Stimulated activated CD4-positive, alpha-beta T cell treated with anti-CD3 and anti-CD28 coated beads, TNF-alpha, amount 100 ng/mL, for 1 hour (primary cell): ENCODE measurements at places on chromosomes 5 and 9.

DNA sequence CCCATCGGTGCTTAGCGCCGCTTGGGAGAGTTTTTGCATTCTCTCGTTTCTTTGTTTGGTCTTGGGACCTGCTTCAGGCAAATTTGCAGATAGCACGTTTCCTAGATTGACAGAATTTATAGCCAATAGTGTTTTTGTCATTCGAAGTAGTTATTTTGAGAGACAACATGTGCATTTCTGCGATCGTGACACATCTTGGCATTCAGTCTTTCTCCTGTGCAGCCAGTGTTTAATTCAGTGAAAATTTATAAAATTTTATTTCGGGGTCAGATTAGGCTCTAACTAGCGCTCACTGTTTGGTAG lies 830 bp downstream of the PRRC1 start:
- no peak for DNase-seq

GRCh38 chr9:136666372-136667213 lies 3.9 kb downstream of the EGFL7 start:
- no peak for DNase-seq

DNA sequence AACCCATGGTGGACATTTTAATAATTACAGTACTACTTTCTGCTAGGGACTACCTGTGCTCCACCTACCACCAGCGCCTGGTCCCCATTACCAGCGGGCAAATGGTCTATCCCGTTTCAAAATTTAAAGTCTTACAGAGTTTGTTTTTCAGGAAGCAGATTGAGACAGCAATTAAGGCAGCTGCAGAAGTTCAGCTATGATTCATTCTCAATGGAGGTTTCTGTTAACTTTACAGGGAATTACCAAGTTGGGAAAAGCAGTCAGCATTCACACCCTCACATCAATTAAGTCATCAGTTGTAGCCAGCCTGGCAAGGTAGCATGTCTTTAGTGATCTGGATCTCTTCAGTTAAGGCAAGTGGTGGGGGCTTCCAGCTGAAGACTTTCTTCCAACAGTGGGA lies 410.6 kb upstream of the DAB2 start:
- DNase-seq, result no peak

DNA sequence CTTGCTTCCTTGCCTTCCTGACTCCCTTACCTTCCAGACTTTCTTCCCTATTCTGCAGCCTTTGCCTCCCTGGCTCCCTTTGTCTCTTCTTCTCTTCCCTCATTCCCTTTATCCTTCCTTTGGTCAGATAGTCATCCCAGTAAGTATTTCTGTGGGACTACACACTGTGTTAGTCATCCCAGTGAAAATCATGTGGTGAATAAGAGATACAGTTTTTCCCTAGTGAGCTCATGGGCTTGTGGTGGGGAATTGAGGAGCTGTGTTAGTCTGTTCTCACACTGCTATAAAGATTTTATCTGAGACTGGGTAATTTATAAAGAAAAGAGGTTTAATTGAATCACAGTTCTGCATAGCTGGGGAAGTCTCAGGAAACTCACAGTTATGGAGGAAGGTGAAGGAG lies 109.8 kb upstream of the EDIL3 start:
- DNase-seq, result no peak

- no peak for DNase-seq
Measured at GRCh38 chr5:139597134-139597533, 36.0 kb downstream of the UBE2D2 start.
